ENCODE measurements at places on chromosomes 11 and 22.
A peak's percentile ranks its signal among the peaks of the same experiment; 100 is the strongest.

- DNase-seq: no peak
These were observed 1.2 kb upstream of the OLFML1 start for GRCh38 chr11:7484131-7484530.

DNA sequence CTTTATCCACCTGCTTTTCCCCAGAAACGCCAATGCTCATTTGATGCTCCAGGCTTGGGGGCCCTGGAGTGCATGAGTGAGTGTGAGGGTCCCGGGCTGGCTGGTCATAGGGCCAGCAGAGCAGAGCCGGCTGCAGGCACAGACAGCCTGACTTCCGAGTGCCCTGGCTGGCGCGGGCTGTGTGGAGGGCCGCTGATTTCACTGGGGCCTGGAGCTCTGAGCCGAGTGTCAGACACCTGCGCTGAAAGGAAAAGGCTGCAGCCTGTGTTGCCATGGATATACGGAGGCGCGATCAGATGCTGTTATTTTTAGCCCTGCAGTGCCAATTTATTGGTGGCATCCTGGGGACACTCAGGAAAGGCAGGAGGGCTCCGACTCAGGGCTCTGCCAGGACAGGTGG lies 87.6 kb downstream of the ST3GAL4 start:
- no peak for DNase-seq

GRCh38 chr22:39612811-39613548 lies 42.4 kb downstream of the CACNA1I start:
- DNase-seq: no peak

DNA sequence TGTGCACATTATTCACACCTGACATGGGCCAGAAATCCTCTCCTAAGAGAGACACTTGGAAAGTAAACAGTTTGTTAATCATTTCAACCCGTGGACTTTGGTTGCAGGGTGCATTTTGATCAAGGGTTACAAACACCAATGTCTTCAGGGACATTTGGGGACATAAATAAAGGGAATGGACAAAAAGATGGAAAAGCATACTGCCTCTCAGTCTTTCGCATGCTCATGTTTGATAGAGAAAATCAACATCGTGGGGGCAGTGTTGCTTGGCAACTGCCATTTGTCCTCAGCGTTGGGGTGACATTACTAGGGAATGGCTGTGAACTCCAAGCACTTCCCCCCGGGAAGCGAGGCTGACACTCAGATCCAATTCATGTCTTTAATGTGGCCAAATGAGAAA lies 114.7 kb upstream of the OR4B1 start:
- DNase-seq: no peak

DNA sequence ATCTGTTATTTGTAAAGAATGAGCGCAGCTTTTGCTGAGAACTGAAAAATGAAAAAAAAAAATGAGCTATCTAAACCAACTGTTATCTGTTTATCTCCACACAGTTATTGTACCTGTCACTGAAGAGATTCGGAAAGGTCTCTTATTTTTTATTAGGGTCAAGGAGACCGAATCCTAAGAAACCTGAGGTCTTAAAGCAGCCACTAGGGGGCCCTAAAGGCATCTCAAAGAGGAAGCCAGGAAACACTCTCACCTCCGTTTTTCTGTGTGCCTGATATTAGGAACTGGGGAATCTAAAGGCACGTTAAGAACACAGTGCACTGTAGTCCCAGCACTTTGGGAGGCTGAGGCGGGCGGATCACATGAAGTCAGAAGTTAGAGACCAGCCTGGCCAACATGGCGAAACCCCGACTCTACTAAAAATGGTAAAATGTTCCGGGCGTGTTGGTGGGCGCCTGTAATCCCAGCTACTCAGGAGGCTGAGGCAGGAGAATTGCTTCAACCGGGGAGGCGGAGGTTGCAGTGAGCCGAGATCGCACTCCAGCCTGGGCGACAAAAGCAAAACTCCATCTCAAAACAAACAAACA lies 3.5 kb upstream of the LARGE1 start:
- no peak for DNase-seq

DNA sequence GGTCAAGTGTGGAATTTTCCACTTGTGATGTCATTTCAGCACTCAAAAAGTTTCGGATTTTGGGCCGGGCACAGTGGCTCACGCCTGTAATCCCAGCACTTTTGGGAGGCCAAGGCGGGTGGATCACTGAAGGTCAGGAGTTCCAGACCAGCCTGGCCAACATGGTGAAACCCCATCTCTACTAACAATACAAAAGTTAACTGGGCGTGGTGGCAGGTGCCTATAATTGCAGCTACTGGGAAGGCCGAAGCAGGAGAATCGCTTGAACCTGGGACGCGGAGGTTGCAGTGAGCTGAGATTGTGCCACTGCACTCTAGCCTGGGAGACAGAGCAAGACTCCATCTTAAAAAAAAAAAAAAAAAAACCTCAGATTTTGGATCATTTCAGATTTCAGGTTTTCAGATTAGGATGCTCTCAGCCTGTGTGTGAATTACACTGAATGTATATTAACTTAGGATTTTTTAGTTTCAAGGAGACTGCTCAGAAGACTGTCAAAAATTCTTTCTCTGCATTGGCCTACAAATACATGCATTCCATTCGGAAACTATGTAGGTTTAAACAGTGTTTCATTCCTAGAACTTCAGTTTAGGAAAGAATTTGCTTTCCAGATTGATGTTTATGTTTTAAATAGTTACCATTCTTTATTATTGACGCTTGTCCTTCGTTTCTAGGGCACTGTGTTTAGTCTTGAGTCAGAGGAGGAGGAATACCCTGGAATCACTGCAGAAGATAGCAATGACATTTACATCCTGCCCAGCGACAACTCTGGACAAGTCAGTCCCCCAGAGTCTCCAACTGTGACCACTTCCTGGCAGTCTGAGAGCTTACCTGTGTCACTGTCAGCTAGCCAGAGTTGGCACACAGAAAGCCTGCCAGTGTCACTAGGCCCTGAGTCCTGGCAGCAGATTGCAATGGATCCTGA lies 48.0 kb downstream of the BID start:
- DNase-seq: no peak

GRCh38 chr11:11034476-11034875 lies 176.6 kb upstream of the ZBED5 start:
- no peak for DNase-seq

- DNase-seq: no peak
These were observed 101.8 kb downstream of the NAV2 start for GRCh38 chr11:19814421-19814820.

DNA sequence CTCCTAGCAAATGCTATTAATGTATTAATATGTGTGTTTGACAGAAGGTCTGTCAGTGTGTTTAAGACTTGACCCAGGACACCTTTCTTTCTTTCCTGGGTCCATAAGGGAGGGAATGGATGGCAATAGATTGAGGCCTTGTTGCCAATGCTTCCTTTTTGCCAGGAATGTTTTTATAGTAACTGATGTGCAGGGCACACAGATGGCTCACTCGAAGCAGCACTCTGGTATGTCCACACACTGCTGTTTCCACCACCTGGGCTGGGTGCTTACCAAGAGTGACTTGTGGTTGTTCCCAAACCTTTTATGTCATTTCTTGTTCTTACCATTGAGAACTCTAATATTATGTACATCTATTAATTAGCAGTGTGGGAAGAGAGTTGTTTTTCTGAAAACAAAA lies 396.9 kb upstream of the SYN3 start:
- DNase-seq: no peak

DNA sequence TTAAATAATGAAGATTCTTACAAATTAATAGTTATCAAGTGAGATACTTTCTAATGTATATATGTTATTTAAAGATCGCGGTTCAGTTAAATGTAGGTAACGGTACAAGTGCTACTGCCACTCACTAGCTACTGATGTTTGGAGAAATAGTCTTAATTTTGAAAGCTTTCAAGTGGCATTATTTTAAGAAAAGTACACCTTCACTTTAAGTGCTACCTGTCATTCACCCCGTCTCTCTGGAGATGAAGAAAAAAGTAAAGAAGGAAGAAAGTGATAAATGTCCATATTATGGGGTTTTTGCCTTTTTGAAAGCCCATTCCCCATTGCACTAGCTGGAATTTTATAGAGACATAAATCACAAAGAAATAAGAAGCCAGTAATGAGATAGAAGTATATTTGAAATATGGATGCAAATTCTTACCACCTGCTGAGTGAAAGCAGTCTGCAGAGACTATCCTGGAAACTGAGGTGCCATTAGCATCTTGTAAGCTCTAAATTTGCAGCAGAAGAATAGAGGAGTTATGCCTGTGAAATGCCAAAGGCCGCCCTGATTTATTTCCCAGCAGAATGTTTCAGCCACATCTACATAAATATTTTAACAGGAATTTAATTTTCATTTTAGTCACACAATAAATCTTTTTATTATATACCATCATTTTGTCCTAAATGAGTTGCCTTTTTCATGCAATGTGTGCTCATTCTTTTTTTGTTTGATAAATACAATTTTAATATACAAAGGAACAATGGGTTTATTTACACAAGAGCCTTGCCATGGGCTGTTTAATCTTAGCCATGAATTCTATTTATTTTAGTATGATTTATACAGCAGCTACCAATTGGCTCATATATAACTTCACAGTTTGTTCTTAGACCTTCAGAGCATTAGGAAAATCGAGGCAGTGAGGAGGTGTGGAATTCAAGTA lies 489.9 kb upstream of the RAG2 start:
- DNase-seq: no peak

DNA sequence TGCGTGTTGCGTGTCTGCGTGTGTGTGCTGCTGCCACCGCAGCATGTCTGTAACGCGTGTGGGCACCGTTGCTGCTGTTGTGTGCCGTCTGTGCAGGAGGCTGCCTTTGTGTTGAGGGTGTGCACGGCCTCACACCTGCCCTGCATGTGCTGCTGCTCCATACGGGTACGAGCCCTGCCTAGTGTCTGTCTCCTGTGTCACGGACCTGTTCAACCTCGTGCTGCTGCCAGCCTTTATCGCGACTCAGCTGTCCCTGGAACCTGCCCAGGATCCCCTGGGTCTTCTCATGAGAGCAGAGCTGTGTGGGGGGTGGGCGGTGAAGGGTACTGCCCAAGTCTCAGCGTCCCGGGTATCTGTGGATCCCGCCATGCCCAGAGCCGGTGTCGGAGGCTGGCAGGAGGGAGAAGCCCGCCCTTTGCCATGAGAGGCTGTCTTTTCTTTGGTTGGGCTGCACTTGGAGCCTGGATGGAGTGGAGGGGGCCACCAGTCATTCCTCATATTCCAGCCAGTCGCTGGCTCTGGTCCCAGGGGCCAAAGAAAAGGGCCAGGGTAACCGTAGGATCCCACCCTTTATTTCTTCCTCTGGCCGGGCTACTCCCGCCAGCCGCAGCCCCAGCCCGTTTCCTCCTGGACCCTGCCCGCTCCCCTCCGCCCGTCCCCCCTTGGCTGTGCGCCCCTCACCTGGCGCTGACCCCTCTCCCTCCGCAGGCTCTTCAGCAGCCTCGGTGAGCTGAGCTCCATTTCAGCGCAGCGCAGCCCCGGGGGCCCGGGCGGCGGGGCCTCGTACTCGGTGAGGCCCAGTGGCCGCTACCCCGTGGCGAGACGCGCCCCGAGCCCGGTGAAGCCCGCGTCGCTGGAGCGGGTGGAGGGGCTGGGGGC lies 7.8 kb upstream of the ACR start:
- no peak for DNase-seq

DNA sequence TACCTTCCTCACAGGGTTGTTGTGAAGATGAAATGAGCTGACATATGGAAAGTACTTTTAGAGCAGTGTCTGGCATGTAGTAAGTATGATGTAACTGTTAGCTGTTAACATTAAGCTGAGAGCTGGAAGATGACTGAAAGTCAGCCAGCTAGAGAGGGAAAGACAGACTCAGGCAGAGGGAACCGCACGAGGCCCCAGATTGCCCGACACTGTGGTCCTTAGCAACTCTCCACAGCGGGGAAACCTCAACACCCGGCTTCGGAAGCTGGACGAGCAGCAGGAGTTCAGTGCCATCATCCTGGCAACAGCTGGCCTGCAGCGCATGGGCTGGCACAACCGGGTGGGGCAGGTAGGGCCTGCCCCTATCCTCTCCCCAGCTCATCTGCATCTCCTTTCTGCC lies 6.5 kb downstream of the HMBS start:
- DNase-seq: no peak

- DNase-seq: no peak
These were observed 537.4 kb upstream of the CCDC90B start for GRCh38 chr11:83823461-83824025.

DNA sequence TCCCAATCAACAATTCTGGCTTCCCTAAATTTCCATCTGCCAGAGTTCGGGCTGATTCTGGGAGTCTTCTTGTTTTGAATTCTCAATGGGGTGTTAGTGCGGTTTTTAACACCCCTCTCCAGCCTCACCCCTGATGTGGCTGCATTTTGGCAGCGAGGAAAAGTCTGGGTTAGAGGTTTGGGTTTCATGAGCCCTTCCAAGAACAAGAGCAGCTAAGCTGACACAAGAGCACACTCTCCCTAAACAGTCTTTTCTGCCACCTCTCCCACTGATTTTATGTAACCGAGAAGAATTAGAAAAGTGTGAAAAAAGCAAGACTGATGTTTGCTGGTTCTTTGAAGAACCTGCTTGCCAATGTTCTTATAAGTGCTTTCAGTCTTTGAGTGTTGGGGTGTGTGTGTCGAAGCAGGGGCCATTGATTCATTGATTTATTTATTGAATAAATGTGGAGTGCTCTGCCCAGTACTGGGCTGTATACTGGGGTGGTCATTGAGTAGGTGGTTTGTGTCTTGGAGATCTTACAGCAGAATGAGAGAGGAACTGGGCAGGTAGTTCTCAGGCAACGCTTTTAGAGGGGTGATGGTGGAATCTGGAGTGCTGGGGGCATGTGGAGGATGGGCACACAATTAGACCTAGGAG lies 101.5 kb downstream of the TRAF6 start:
- DNase-seq: no peak

DNA sequence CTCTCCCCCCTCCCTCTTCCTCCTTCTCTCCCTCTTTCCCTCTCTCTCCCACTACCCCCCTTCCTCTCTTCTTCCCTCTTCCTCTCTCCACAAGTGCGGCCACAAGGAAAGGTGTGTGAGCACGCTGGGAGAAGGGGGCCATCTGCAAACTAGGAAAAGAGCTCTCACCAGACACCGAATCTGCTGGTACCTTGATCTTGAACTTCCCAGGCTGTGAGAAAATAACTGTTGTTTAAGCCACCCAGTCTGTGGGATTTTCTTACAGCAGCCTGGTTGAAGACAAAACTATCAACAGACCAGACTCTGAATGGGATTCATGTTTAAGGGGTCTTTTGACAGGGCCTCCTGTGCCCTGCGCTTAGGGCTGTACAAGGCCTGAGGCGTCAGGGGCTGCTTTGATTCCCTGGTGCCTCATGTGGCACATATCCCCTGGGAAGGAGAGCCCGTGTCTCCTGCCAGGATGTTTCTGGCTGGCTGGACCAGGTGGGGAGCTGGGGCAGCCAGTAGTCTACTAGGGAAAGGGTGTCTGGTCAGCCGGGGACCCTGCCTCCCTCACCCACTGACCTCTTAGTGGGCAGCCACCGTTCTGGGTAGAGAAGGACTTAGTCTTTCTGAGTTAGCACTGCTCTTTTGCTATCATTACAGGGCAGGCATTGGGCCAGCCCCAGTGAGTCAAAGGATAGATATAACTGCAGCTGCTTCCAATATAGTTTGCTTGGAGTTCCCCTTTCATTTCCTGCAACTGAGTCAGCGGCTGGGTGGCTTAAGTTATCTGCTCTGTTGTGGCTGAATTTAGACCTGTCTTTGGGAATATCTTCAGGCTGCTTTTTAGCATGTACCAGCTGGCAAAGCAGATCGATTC lies 6.2 kb downstream of the PANX1 start:
- peak; percentile 79 for DNase-seq

All from fibroblast of skin of left biceps (primary cell).